Fibroblast of the aortic adventitia (primary cell): ENCODE measurements at places on chromosomes 5 and 9. TPM values are rescaled to one million over a fixed set of nuclear protein-coding genes. Genes with fewer than 3 reads are reported as not detected.

- DNase-seq, result no peak
Observed at GRCh38 chr5:139667730-139668063, 19.5 kb downstream of the CXXC5 start.

- DNase-seq, result no peak
Observed at GRCh38 chr9:10806868-10807267, 194.1 kb upstream of the PTPRD start.

DNA sequence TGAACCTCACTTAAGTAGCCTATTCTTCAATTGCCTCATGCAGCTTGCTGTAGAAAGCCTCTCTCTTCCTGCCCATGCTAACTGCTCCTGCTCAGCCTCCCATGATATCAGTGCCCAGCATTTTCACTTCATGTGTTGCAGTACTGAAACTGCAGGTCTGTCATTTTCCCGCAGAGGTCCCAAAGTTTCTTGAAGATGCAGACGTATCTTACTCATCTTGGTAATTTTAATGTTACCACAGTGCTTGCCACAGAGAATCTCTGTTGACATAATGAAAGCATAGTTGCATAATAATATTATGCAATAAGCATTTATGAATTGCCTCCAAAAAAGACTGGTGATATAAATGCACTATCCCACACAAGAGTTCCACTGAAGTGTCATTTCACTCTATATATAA, 561.1 kb upstream of the DAP start:
- no peak for DNase-seq

DNA sequence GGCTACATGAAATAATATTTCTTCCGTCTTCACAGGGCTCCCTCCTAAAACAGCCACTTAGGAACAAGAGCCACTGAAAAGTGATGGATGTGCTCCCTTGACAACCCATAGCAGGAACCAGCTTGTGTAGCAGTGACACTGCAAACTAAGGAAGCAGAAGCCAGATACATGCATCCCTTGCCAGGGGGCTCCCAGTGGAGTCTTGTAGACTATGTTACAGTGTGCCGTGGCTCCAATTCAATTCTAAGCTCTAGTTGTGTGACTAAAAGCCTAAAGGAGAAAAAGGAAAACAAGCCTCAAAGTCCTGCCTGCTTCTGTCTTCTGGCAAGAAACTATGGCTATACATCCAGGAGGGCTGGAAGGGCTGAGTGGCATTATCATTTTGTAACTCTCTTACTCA, 12.2 kb upstream of the TAF1L start:
- no peak for DNase-seq

- no peak for DNase-seq
Observed at GRCh38 chr9:72200452-72200851, 51.2 kb downstream of the GDA start.

DNA sequence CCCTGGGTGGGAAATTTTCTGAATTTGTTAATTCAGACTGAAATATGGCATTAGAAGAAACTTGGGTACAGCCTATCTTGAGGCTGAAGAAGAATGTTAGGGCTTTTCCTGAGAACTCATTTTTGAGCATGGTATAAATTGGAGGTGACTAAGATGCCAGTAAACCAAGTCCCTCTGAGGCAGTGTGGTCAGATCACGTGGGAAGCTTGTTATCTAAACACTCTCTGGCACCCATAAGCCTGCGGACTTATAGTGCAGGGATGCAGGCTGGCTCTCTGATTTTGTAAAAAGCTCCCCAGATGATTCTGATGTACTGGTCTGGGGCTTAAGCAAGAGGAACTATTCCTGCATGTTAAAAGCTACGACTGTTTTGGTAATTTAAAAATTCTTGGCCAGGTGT, 34.3 kb downstream of the MTMR12 start:
- peak; percentile 69 for DNase-seq

POU5F2 gene
- total RNA-seq, result 1.2 and 3.1 TPM in 2 replicates

SNX2 gene
- 89.4 and 184 TPM in 2 replicates for total RNA-seq

DNA sequence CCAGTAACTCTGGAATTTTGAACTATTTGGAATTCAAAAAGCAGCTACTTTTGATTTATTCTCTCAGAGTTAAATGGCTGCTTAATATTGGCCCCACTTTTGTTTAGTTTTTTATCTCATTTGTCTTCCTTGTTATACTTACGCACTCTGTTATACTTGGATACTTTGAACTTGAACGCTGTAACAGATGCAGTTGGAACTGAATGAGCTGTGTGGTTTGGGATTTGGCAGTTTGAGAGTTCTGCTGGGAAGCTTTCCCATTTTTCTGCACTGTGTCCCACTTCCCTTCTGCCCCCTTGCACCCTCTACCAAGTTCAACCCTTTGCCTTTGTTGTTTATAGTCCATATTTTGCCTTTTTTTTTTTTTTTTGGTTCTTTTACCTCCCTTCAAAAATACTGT, 3.8 kb downstream of the RHOBTB3 start:
- peak; percentile 92 for DNase-seq

DNA sequence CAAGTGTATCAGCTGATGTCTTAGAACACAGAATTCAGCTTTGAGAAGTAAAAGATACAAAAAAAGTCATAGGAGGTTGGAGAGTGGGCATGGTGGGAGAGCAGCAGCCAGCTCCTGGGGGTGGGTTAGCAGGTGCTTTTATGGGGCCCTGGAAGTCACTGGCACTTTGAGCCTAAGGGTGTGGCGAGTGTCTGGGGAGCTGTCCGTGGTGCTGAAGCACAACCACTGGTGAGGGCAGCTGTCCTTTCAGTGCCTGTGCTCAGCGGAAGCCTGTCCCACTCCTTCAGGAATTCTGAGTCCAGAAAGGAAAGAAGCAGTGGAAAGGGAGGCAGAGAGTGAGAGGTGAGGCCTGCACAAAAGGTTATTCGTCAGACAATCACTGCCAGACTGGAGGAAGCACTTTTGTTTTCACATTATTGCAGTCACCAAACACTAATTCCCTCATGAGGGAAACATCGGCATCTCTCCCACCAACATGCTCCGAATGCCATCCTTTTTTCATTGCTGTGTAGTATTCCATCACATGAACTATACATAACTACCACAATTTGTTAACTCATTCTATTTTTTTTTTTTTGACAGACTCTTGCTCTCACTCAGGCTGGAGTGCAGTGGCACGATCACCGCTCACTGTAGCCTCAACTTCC, 59.4 kb upstream of the RAPGEF1 start:
- peak; percentile 39 for DNase-seq

LCN10 gene
- not detected in 2 replicates for total RNA-seq

DNA sequence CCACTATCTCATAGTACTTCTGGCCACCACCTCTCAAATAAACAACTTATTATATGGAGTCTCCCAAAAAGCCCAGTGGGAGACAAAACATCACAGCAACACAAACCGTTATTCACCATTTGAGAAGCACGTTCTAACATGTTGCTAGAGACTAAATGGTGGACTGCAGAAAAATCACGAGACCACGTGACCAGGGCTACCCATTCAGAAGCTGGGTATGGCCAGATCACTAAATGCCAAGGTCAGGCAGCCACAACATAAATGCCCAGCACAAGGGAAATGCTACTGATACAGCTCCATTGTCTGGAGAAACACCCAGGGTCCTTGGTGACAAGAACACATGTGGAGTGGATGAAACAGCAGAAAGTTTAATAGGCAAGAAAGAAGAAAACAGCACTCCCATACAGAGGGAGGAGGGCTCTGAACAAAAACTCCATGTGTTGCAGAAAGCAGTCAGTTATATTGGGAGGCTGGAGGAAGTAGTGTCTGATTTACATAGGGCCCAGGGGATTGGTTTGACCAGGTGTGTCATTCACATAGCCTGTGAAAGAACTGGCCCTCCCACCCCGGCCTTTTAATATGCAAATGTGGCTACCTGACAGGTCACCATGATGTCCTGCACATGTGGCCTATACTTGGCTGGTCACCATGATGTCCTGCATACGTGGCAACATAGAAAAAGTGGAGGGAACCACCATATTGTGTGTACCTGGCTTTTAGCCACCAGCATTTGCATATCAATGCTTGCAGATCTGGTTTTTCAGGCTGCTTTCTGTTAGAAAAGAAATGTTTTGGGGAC, 97.2 kb downstream of the TRIM36 start:
- DNase-seq, result no peak

DNA sequence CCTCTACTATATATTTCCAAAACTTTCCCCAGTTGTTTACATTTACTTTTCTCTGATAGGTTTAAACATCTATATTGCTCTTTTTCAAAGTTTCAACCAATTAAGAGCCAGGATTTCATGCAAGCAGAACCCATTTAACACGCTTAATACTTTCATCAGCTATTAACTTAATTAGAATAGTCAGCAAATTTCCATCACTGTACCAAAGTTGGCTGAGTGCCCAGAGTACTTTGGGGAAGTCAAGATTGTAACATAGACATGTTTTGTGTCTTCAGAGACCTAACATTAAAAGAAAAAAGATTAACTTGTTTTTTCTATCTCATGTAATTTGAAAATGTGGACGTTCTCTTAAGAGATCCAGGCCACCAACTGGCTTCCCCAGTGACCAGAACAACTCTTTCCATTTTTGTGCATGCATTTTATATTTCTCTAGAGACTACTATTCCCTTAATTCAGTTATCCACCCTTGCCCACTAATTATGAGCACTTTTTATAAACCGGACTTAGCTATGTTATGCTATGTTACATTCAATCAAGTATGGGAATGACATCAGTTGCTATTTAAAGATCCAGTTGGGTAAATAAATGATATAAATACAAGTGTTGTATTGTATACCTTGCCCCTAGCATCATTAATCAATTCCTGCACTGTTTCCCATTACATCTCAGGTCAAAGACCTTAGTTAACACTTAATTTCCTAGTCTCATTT, 478.1 kb upstream of the NMUR2 start:
- no peak for DNase-seq
